ENCODE measurements at places on chromosomes 2 and 18.

GRCh38 chr2:230053753-230054478 lies 14.8 kb downstream of the SLC16A14 start:
- no peak for DNase-seq

GRCh38 chr2:46802665-46803546 lies 112.7 kb downstream of the MCFD2 start:
- peak; percentile 85 for DNase-seq

DNA sequence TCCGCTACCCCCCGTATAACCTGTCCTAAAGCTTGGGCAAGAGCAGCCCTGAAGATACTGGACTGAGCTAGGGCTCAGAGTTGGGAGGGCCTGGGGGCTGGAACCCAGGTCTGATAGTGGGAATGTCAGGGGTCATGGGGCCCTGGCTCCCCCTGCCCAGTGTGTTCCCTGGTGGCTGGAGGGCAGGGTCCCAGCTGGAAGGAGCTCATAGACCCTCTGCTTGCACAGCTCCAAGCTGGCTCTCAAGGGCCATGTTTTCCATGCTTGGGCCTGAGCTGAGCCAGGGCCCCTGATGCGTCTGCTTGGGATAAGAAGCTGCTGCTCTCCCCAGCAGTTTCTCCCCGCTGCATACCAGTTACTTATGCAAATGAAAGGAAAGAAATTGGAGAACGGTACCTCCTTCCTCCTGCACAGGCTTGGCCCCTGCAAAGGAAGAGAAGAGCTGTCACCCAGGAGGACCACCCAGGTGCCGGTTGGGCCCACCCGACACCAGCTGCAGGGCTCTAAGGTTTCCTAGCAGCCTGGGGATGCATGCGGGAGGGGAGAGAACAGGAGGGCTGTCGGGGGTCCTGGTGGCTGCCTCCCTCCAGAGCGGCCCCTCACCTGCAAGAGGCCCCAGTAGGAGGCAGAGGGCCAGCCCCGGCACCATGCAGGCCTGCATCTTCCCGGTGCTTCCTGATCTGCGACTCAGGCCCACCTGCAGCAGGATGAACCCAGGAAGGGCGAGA lies 628 bp downstream of the OTOS start:
- DNase-seq = no peak

DNA sequence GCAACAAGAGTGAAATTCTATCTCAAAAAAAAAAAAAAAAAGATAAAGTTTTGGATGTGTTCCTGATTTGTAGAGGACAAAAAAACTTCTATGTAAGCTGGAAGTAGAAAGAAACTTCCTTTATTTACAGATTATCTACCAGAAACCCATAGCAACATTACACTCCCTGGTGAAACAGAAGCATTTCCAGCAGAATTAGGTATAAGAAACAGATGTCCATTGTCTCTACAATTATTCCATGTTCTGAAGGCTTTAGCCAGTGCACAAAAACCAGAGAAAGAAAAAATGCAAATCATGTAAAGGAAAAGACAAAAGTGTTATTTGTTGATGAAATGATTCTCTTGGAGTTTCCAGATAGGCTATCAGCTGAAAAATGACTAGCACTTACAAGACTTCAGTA lies 4.9 kb downstream of the TUBB6 start:
- DNase-seq = no peak

GRCh38 chr2:239584986-239585385 lies 184.2 kb upstream of the HDAC4 start:
- DNase-seq = no peak

Data from retinal pigment epithelial cell (primary cell).